ENCODE measurements at places on chromosomes 12 and 14.

GRCh38 chr14:50837850-50838470 lies 7.0 kb upstream of the NIN start:
- no peak for DNase-seq

- DNase-seq, result no peak
Observed at GRCh38 chr12:48349471-48349870, 1.2 kb downstream of the ZNF641 start.

DNA sequence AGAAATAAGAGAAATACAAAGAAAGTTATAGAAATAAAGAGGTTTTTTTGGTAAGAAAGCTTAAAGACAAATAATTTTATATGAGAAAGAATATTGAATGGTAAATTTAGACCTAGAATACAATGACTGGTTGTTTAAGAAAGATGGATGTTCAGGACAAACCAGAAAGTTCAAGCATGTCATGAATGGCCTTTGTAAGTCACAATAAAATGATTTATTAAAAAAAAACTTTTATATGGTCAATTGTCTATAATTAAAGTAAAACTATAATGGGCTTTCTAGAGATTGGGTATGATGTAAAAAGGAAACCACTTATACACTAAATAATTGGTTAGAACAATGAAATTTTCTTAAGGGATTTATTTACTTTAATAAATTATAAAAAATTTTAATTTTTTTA lies 19.8 kb upstream of the CAPRIN2 start:
- DNase-seq, result no peak

GRCh38 chr12:14961466-14962152 lies at the start of gene ARHGDIB:
TSS of gene ARHGDIB (minus strand) at chr12:14961601. CDS start at chr12:14950712, 10,889 bp downstream.
- DNase-seq, result no peak

DNA sequence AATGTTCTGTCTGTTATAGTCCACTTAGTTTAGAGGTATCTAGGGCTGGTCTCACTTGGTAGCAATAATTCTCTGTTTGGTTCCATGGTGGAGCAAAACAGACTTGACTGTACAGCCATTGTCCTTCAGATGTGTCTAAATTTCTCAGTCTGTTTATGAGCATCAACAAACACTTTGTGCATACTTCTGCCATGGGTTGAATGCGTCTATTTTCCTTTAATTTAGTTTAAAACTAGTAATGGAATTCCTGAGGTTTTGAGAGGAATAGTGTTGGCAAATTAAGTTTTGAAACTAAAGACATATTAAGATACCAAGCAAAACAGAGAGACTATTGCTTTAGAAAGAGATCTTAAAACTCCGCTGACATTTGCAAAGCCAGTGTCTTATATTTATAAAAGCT lies 22.6 kb downstream of the FRS2 start:
- no peak for DNase-seq

- no peak for DNase-seq
Observed at GRCh38 chr12:66087365-66087943, 43.1 kb downstream of the LLPH start.

- no peak for DNase-seq
Observed at GRCh38 chr14:85317491-85318021, 212.4 kb upstream of the FLRT2 start.

- DNase-seq, result no peak
Observed at GRCh38 chr14:39762576-39763401, 330.6 kb upstream of the FBXO33 start.

All from D721Med (cell line).